MM.1S (cell line): ENCODE measurements at places on chromosomes 5 and 9.

GRCh38 chr9:109182940-109183798, 16.1 kb upstream of the FRRS1L start:
- H3K4me3 ChIP-seq = no peak overlapping the region
- no peaks in the 10 kb centered on the region for H3K36me3 ChIP-seq
- H3K4me1 ChIP-seq = no peaks in the 10 kb centered on the region
- H3K27ac ChIP-seq = no peak overlapping the region

- DNase-seq = peak; percentile 61
- H3K4me1 ChIP-seq = peaks cover 6% of the 10 kb centered on the region
- no peak overlapping the region for H3K27ac ChIP-seq
- H3K36me3 ChIP-seq = no peaks in the 10 kb centered on the region
- no peak overlapping the region for H3K4me3 ChIP-seq
- no peaks in the 10 kb centered on the region for H3K27me3 ChIP-seq
Observed at GRCh38 chr5:168679515-168679920, 100.3 kb upstream of the PANK3 start.

GRCh38 chr9:101387871-101388506, 3.2 kb upstream of the BAAT start:
- H3K36me3 ChIP-seq = 0 out of 2 replicates have a peak, but pooled peaks cover 11% of the 10 kb centered on the region
- 0 out of 2 replicates have a peak, but pooled peaks cover 9% of the 10 kb centered on the region for H3K4me1 ChIP-seq
- DNase-seq = peak; percentile 50

GRCh38 chr5:121024416-121025311, 560.6 kb downstream of the PRR16 start:
- DNase-seq = no peak
- no peaks in the 10 kb centered on the region for H3K36me3 ChIP-seq
- H3K4me3 ChIP-seq = no peak overlapping the region
- no peak overlapping the region for H3K27ac ChIP-seq

- H3K4me1 ChIP-seq = no peaks in the 10 kb centered on the region
- H3K27me3 ChIP-seq = no peaks in the 10 kb centered on the region
- no peak overlapping the region for H3K27ac ChIP-seq
- no peaks in the 10 kb centered on the region for H3K36me3 ChIP-seq
Observed at GRCh38 chr5:149212198-149212951, 59.3 kb upstream of the AFAP1L1 start.

GRCh38 chr9:133439337-133439736, 17.2 kb downstream of the ADAMTS13 start:
- H3K27ac ChIP-seq = no peak overlapping the region
- no peaks in the 10 kb centered on the region for H3K4me1 ChIP-seq
- peaks cover 98% of the 10 kb centered on the region for H3K27me3 ChIP-seq

- H3K27me3 ChIP-seq = peaks cover 93% of the 10 kb centered on the region
- no peaks in the 10 kb centered on the region for H3K4me1 ChIP-seq
- H3K36me3 ChIP-seq = no peaks in the 10 kb centered on the region
- DNase-seq = no peak
- no peak overlapping the region for H3K27ac ChIP-seq
- no peak overlapping the region for H3K4me3 ChIP-seq
Observed at GRCh38 chr9:134620751-134621557, 20.6 kb upstream of the COL5A1 start.

GRCh38 chr5:156589104-156589945, 260.8 kb upstream of the PPP1R2B start:
- DNase-seq = no peak
- no peaks in the 10 kb centered on the region for H3K4me1 ChIP-seq
- H3K27ac ChIP-seq = no peak overlapping the region
- H3K27me3 ChIP-seq = no peaks in the 10 kb centered on the region
- no peaks in the 10 kb centered on the region for H3K36me3 ChIP-seq

GRCh38 chr9:126301985-126302603, 24.5 kb upstream of the MVB12B start:
- peak; percentile 73 for DNase-seq
- no peak overlapping the region for H3K27ac ChIP-seq
- H3K4me3 ChIP-seq = no peak overlapping the region
- H3K4me1 ChIP-seq = no peaks in the 10 kb centered on the region
- no peaks in the 10 kb centered on the region for H3K27me3 ChIP-seq
- no peaks in the 10 kb centered on the region for H3K36me3 ChIP-seq

DNA sequence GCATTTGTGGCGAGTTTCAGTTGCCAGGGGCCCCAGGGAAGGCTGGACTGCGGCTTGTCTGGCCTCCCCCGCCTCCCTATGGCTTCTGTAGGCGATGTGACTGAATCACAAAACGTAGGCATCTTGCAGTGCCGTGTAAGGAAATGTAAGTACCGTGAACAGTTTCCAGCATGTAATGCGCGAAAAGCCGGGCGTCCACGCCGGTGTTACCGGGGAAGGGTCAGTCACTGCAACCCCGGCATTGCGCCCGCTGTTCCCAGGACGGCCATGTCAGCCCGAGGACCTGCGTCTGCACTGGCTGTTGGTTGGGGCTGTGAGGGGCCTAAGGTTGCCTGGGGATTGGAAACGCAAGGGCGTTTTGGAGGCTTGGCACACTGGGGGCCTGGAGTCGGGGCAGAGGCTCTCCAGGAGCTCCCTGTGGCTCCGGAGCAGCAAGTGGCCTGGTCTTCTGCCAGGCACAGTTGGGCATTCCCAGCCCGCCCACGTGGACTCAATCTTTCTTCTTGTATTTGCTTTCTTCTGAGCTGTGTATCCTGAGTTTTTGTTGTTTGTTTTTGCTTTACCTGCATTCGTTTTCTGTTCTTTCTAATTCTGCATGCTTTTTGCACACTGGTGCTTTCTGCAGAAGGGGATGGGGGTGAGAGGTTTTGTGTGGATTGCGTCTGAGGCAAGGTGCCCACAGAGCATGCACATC, 36.9 kb upstream of the PLEKHG4B start:
- H3K27ac ChIP-seq = no peak overlapping the region
- H3K4me1 ChIP-seq = no peaks in the 10 kb centered on the region
- no peak for DNase-seq
- H3K36me3 ChIP-seq = no peaks in the 10 kb centered on the region

- no peaks in the 10 kb centered on the region for H3K27me3 ChIP-seq
- DNase-seq = no peak
- H3K36me3 ChIP-seq = no peaks in the 10 kb centered on the region
- no peak overlapping the region for H3K27ac ChIP-seq
- no peak overlapping the region for H3K4me3 ChIP-seq
- H3K4me1 ChIP-seq = no peaks in the 10 kb centered on the region
Observed at GRCh38 chr5:73135021-73135420, 14.6 kb downstream of the TMEM171 start.

DNA sequence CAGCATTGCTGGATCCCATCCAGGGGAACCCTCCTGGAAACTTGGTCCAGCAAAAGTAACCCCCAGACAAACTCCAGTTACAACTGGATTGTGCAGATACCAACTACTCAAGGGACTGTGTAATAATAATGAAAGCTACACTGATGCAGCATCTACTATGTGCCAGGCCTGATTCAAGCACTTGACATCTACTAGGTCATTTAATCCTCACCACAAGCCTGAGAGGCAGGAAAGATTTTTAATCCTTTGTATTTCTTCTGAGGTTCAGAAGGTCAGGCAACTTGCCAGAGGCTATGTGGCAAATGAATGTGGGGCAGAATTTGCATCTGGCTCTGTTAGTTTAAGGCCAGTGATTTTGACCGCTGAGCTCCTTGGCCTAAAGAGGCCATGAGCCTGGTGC, 29.5 kb upstream of the FOXI1 start:
- H3K27me3 ChIP-seq = no peaks in the 10 kb centered on the region
- no peaks in the 10 kb centered on the region for H3K4me1 ChIP-seq
- no peaks in the 10 kb centered on the region; the same call in none of the 2 replicates for H3K36me3 ChIP-seq
- no peak overlapping the region for H3K27ac ChIP-seq
- DNase-seq = no peak

DNA sequence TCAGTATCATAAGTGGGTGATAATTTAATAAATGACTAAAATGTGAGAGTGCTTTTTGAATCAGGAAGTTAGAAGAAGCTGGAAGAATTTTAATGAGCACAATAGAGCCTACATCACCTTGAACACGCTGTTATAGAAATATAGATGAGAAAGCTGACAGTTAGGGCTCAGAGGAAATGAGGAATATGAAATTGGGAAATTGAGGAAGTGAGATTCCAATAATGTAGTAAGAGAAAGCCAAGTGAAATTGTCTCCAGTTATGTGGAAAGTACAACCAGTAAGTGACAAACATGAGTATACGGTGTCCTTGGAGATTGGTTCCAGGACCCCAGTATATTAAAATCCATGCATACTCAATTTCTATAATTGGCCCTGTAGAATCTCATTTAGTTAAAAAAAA, 235.9 kb upstream of the FAM174A start:
- no peak overlapping the region for H3K4me3 ChIP-seq
- H3K27ac ChIP-seq = no peak overlapping the region
- H3K4me1 ChIP-seq = no peaks in the 10 kb centered on the region
- no peak for DNase-seq
